ENCODE measurements at places on chromosomes 12 and 14.
A peak's percentile ranks its signal among the peaks of the same experiment; 100 is the strongest.

- DNase-seq = peak; percentile 78
Observed at GRCh38 chr12:22374508-22374907, 40.0 kb upstream of the ST8SIA1 start.

DNA sequence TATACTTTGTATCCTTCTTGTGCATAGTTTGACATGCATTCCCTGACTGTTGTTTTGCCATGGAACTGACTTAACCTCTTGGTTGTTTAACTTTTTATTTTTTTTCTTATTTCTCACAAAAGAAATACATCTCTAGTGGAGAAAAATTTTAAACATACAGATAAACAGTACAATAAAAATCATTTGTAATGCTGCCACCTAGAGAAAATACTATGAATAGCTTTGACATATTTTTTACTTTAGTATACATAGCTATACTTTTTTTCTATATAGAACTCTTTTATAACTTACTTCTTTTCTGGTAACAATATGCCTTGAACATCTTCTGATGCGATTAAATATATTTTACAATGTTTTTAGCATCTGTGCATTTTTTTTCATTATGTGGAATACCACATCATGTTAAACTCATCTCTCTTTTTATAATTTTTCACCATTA lies 184.5 kb downstream of the AKAP6 start:
- no peak for DNase-seq

DNA sequence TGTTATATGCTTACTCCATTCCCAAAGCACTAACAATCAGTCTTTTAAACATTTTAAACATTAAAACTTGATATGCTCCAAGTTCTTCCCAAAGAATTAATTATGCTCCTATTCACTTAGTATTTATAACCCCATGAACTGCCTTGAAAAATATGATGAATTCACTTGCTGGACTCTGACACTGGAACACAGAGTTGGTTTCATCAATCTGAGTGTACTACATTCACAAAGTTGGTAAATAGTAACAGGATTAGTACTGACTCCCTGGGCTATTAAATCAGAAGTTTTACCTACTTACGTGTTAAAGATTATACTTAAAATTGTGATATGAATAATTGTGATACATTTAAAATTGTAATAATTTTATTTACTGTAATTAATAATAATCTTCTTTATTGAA lies 17.3 kb upstream of the MYF6 start:
- DNase-seq = no peak

DNA sequence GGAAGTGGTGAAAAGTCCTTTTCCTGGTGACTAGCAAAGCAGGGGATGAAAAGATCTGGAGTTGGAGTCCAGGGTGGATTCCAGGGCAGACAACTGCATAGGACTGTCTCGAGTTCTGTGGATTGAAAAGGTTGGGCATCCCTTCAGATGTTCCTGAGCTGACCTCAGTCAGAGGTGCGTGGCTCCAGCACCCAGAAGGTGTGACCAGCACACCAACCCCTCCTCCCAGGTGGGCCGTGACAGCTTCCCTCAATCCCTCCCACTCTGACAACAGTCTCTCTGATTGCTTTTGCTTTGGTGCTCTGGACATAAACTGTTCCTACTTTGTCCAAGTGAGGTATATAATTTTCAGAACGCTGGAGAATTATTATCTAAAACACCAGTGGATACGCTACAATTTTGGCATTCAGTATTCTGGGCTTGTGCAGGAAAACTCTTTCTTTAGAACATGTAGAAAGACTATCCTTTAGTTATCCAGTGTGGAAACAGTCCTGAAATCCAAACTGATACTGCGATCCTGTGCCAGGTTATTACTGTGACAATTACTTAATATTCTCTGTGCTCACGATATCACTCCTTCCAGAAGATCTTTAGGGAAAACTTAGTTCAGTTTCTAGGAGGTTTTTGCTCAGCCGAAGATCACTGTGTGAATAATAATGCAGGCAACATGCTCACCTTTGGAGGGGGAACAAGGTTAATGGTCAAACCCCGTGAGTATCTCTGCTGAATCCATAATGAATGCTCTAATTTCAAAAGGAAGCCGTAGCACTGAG lies 87.9 kb downstream of the DAD1 start:
- DNase-seq = no peak

DNA sequence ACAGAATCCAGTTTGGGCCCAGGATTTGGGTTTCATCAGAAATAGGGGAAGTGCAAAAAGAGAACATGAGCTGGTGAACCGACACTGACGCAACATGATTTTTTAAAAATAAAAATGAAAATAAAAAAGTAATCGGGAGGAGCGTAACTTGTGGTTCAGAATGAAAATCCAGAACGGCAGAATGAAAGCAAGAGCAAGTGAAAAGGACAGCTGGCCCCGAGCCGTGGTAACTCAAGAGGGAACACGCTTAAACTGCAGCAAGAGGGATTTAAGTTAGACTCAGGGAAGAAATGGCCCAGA lies 1.6 kb downstream of the SLC6A12 start:
- peak; percentile 92 for DNase-seq
